ENCODE measurements at places on chromosomes 1 and 21. TPM values are rescaled to one million over a fixed set of nuclear protein-coding genes. Genes with fewer than 3 reads are reported as not detected.

TRIM67 gene
- 0.58 TPM for total RNA-seq

PLCH2 gene
- not detected for total RNA-seq

ATP8B2 gene
- total RNA-seq: 75.4 TPM

ARHGAP30 gene
- total RNA-seq: not detected

IRF6 gene
- 0.82 TPM for total RNA-seq

OSCP1 gene
- total RNA-seq: 5.8 TPM

ATAD3C gene
- total RNA-seq: not detected

SPRR4 gene
- not detected for total RNA-seq

SIM2 gene
- 1.7 TPM for total RNA-seq

KLHDC9 gene
- total RNA-seq: 7.2 TPM

P3H1 gene
- total RNA-seq: 120 TPM

PCNX2 gene
- total RNA-seq: 5.5 TPM

KRTAP19-3 gene
- total RNA-seq: not detected

TNNT2 gene
- total RNA-seq: 0.88 TPM

WDR64 gene
- total RNA-seq: not detected

CRNN gene
- total RNA-seq: not detected

AIRE gene
- not detected for total RNA-seq

MEX3A gene
- total RNA-seq: 11.6 TPM

CCDC27 gene
- not detected for total RNA-seq

RPL22 gene
- 186 TPM for total RNA-seq

LIPI gene
- total RNA-seq: not detected

GPR37L1 gene
- not detected for total RNA-seq

BACE2 gene
- 408 TPM for total RNA-seq

ASPM gene
- total RNA-seq: 11.3 TPM

CRYAA gene
- not detected for total RNA-seq

IQGAP3 gene
- total RNA-seq: 5.7 TPM

ST6GALNAC5 gene
- 0.29 TPM for total RNA-seq

KLHDC7A gene
- not detected for total RNA-seq

AMY1C gene
- not detected for total RNA-seq

TTC22 gene
- total RNA-seq: not detected

FAM3B gene
- total RNA-seq: not detected

TMEM51 gene
- total RNA-seq: 46.2 TPM

C1orf210 gene
- not detected for total RNA-seq

RIPK4 gene
- total RNA-seq: 1.9 TPM

CDC20 gene
- 15.2 TPM for total RNA-seq

PGD gene
- total RNA-seq: 259 TPM

IL19 gene
- total RNA-seq: not detected

MROH7 gene
- not detected for total RNA-seq

GBP4 gene
- 27.0 TPM for total RNA-seq

ARHGEF16 gene
- 1.5 TPM for total RNA-seq

GBP6 gene
- not detected for total RNA-seq

FAM177B gene
- total RNA-seq: not detected

STYXL2 gene
- not detected for total RNA-seq

Data from glomerular endothelial cell (primary cell).